ENCODE measurements at places on chromosomes 6 and 20.

DNA sequence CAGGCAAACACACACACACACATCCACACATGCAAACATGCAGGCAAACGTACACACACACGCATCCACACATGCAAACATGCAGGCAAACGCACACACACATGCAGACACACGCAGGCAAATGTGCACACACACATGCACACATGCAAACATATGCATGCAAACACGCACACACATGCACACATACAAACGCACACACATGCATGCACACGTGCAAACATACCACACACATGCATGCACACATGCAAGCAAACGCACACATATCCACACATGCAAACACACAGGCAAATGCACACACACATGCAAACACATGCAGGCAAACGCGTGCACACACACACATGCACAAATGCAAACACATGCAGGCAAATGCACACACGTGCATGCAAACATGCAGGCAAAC, 46.9 kb upstream of the RIN2 start:
- no peak for DNase-seq

DNA sequence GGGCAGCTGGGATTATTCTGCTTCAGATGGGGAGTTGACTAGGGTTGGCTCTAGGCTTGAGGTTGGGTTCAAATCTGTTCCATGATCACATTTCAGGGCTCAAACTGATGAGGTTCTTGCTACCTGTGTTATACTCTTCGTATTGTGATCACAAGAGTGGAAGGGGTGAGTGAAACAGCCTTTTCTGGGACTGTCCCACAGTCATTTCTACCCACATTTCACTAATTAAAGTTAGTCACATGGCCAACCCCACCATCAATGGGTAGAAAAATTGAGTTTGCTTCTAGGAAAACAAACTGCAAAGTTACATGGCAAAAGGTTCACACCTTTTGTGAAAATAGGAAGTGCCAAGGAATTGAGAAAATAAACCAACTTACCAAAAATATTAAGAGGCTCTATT, 33.5 kb upstream of the BMP2 start:
- DNase-seq: no peak

GRCh38 chr6:44154067-44154466, 4.6 kb upstream of the CAPN11 start:
- DNase-seq: no peak

GRCh38 chr6:12555267-12555666, 161.3 kb upstream of the PHACTR1 start:
- DNase-seq: peak; percentile 77

DNA sequence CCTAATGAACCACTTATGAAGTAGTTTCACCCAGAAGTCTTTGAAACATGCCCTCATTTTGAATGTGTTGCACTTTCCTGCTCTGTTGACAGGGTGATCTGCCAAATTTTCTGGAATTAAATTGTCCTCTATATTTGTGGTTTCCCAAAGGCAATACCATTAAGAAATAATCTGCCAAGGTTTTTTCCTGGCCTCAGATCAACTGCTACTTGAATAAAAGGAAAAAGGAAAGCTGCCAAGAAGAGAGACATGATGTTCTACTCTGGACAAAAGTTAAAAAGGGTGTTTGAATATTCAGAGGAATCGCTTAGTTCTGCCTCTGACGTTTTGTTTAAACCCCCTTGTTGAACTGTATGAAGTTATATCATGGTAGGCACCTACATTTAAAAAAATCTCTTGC, 37.4 kb upstream of the ARMH2 start:
- DNase-seq: no peak

DNA sequence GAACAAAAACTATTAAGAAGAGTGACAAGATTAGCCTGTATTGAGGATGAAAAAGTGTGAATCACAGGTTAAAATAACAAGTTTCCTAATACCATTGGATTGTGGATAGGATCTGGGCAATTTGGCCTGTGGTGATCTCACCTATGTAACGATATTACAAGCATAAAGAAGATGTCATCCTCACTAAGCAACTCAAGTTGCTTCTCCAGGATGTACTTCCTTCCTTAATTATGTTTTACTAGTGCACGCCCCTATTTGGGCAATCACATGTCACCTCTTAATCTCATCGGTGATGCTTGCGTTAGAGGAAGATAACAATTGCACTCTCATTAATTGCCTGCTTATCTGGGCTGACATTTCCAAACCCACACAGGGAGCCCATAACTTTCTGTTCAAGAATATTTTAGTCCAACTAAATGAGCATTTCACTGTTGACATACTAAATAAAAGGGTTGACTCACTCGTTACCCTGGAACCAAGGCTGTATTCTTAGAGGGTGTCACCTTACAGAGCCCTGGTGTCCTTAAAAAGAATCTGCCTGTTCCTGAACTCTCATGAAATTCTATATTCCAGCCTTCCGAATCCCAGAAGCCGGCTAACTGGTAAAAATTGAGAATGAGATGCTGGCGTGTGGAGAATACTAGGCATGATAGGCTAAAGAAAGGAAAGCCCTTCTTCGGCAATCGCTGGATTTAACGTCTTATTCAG, 88.2 kb upstream of the ATXN1 start:
- peak; percentile 73 for DNase-seq

DNA sequence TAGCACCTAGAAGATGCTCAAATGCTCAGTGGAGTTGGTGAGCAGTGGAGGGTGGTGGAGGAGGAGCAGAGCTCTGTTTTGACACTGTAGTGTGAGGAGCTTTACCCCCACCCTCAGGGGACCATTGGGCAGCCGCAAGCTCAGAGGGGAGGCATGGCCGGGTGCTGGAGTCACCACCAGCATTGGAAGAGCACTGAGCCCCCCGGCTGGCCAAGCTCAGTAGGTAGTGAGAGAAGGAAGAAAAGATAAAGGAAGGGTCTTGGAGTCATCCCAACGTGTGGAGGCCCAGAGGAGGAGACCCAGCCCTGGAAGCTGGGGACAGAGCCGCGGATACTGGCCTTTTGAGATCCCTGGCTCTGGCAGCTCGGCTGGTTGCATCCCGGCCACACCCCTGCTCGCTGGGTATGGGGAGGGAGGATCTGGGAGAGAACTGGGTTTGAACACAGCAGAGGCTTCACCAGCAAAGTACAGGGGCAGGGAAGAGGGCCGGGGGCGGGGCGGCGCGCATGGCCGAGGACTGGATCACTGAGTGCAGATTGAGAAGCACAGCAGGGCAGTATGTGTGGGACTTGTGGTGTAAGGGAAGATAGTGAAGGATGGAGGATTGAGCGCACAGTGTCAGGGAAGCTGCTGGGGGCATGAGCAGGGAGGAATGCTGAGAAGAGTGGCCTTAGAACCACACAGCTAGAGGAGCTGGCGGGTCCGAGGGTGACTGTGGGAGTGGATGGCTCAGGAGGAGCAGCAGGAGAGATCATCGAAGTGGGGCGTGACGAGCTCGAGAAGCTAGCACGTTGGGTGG, 24.4 kb downstream of the SYNDIG1 start:
- DNase-seq: no peak

- peak; percentile 46 for DNase-seq
These were observed 57.0 kb upstream of the GNRH2 start for GRCh38 chr20:2986466-2986865.

- peak; percentile 51 for DNase-seq
These were observed 44.2 kb upstream of the TNFRSF21 start for GRCh38 chr6:47353871-47354270.

DNA sequence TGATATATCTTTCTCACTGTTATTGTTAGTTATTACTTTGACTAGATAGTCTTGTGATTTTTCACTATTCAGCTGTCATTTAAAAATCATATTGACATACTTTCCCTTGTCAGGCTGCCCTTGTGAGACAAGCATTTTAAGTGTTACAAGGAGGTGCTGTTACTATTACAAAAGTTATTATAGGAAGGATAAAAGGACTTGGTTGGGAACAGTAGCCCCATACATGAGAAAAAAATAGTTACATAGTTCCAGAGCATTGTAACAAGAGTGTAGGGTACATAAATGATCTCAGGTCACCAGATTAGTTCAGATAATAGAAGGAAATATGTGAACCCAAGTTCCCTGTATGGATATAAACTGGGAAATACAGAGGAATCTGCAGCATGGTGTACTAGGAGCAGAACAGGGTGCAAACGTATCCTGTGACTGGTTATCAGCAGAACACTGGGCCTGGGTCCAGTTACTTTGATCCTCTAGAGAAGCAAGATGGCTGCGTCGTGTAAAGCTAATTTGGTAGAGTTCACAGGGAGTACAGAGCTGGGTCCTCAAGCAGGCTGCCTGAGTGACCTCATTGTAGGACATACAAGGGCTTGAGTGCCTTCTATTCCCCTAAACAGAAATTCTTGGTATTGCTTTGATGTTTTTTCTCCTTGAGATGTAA, 38.5 kb upstream of the HDDC2 start:
- DNase-seq: no peak

DNA sequence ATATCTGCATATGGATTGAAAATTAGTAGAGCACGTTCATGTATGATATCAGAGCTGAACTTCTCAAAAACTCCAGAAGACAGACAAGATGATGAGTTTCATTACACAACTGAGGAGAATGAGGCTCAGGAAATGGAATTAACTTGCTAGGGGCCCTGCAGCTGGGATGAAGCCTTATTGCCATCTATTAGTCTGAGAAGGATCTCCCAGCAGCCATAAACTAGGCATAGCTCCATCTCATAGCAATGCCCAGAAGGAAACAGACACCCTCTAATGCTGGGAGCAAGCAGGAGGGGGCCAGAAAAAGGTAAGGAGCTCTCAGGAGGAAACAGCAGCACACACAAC, 18.0 kb downstream of the TFEB start:
- no peak for DNase-seq

GRCh38 chr20:62369815-62370114, 2.7 kb upstream of the LAMA5 start:
- DNase-seq: no peak

DNA sequence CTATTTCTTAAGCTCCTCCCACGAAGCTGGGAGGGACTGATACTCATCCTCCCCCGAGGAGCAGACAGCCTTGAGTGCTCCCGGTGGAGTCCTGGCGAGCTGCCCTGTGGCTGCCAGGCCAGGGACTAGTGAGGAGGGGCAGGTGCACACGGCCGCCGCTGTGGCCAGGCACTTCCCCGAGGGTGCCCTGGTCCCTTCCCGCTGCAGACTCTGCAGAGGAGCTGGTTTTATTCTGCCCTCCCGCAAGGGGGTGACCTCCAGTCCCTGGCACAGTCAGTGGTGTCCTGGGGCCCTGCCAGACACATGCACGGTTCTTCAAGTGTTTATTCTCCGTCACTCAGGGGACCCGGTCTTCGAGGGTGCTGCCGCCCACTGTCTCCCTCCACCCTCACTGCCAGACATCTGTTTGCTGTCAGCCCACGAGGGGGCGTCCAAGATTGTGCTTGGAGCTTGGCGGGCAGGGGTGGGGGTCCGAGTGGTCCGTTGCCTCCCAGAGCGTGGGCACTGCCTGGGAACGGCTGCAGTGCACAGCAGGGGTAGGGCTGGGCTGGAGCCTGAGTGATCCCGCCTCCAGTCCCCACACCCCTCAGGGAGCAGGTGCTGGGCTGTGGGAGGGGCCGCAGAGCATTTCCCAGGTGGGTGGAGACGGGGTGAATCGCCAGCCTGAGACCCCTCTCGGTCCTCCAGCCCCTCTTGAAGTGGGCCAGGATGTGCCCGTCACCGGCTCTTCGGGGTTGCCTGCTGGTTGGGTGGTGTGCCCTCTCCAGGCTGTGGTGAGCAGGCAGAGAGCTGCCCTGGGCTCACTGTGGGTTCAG, 3.1 kb upstream of the CABLES2 start:
- peak; percentile 26 for DNase-seq

DNA sequence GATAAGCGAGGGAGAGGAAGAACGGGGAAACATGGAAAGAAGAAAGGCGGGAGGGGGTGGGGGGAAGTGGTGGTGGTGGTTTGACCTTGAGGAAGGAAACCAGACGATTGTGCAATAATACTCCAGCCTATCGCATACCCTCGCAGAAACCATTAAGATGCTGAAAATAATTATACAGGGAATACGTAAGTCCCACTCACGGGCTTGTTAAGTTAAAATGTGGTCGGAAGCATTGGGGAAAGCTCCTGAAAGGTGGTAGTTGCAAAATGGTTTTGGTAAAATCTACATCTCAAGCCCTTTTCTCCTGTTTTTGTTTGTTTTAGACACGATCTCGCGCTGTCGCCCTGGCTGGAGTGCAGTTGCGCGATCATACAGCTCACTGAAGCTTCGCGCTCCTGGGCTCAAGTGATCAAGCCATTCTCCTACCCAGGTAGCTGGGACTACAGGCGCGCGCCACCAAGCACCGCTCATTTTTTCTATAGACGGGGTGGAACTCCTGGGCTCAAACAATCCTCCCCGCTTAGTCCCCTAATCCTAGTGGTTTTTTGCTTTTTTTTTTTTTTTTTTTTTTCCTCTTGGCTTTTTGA, 128.9 kb upstream of the ZNF184 start:
- no peak for DNase-seq

GRCh38 chr20:39089029-39089428, 126.9 kb downstream of the DHX35 start:
- no peak for DNase-seq

DNA sequence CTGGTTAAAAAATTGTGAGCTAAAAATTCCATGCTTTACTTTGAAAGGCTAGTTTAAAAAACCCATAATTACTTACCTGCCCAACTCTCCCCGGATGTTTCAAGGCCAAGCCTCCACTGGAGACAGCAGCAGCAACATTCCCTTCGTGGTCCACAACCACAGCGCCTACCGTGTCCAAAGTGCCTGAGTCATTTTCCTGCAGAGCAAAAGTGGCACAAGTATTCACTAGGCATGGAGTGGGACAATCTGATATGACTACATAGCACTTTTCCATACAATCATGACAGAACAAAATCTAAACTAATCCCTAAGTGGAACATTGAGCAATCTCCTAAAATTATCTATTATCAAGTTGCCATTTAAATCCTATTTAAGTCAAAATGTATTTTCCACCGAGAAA, 104.8 kb downstream of the TASP1 start:
- DNase-seq: no peak

DNA sequence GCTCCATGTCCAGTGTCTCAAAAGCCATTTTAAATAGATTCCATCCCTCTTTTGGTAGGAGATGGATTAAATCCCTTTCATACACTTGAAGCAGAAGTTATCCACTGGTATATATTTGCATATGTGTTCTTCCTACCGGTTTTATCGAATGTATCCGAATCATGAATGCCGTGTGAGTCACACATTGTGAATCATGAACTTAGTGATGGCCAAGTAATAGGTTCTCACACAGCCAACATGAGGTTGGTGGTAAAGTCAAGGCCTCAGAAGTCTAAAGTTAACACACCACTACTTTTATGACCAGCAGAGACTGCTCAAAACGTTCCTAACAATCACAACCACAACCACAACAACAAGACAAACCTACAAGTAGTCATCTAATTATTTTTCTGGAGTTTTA, 345.5 kb downstream of the THBS2 start:
- DNase-seq: peak; percentile 62

All from choroid plexus epithelial cell (primary cell).